Immature natural killer cell (primary cell): ENCODE measurements at places on chromosomes 7 and 10.

DNA sequence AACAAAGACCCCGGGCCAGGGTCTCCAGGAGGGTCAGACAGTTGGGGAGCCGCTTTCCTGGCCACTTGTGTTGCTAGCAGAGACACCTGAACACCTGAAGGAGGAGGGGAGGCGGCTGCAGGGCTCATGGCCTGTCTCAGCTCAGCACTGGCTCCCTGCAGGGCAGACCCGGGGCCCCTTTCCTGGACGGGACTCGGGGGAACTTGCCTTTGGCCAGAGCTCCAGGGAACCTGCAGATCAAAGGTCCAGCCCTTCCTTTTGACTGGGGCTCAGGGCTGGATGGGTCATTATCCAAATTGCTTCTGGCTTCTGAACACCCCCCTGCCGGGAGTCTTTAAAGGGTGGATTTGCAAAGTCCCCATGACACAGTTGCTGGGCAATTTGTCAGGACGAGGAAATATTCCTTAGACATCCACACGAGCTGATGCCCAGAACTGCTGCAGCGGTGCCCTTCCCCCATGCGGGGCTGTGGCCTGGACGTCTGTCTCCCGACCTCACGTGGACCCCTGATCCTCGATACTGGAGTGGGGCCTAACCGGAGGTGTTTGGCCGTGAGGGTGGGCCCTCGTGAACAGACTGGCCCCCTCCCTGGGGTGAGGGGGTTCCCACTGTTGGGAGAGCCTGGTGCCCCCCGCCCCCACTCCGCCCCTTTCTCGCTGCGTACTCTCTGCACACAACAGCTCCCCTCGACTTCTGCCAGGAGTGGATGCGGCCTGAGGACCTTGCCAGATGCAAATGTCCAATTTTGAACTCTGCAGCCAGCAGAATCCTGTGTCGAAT is 194.3 kb downstream of the ELFN1 start:
- no peak for DNase-seq

DNA sequence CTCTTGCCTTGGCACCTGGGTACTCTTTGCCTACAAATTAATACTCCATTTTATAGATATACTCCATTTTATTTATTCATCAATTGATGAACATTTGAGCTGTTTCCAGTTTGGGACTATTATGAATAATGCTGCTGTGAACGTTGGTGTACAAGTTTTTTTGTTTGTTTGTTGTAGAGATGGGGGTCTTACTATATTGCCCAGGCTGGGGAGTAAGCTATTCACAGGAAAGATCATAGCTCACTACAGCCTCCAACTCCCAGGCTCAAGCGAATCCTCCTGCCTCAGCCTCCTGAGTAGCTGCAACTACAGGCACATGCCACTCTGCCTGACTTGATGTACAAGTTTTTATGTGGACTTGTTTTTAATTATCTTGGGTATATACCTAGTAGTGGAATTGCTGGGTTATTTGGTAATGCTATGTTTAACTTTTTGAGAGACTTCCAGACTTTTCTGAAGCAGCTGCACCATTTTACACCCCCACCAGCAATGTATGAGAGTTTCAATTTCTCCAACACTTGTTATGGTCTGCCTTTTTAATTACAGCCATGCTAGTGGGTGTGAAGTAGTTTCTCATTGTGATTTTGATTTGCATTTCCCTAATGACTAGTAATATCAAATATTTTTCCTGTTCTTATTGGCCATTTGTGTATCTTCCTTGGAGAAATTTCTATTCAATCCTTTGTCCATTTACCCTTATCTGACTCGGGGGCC is 15.9 kb downstream of the WBP1L start:
- DNase-seq: no peak

DNA sequence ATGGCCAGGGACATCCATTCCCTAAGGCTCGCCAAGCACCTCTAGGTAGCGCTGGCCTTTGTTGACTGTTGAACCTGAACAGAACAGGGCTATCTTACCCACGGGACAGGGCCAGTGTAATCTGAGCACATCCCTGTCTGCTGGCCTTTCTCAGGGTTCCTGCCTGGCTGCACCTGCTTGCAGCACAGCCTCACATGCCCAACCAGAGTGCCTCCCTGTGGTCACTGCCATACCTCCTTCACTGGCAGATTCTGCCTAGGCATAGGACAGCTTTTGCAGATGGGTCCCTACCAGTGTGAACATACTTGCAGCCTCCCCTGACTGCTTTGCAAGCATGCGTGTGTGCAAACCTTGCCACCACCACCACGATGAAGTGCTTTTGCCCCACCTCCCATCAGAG is 15.8 kb upstream of the LIPN start:
- DNase-seq: no peak

GRCh38 chr7:129162732-129163131 is 18.2 kb downstream of the TSPAN33 start:
- DNase-seq: no peak

DNA sequence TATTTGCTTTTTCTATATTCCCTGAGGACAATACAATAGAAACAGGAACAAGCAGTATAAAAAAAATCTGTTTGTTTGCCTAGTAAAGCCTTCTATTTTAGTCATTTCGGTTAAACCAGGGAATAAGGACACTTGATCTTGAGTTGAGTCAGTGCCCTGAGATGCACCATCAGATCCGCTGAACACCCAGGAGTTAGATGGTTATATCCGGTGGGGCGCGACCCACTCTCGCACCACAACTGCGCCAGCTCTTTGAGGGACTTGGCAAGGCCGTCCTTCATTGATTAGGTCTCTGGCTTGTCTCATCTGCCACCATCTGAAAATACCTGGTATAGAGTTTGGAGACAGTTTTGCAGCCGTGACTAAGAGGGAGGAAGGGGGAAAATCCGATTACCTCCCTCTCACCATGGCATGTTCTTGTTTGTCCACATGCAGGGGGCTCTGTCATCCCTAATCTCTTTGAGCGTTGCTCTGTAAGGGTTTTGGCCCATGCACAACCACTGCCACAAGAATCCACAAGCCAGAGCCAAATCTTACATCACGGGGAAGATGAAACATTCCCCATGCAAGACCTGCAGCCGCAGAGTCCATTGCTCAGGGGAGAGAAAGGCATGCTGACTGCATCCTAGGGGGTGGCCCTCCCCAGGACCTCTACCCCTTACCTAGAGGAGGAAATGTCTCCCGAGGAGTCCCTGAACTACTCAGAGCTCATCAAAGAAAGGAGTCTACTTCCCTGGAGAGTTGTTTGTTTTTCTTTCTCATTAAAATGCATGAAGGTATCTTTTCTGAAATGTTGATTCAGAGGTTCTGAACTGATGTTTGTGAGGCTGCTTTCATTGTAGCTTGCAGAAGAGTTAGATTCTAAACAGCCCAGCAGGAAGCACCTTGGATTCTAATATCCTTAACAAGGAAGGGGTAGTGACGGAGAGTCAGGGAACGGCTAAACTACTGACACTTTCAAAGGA is 101.6 kb upstream of the FAM171A1 start:
- no peak for DNase-seq

GRCh38 chr7:157470017-157470322 is 133.2 kb downstream of the DNAJB6 start:
- DNase-seq: no peak

- no peak for DNase-seq
Observed at GRCh38 chr7:45511721-45512597, 62.2 kb upstream of the ADCY1 start.

- DNase-seq: no peak
Observed at GRCh38 chr7:70654979-70655378, 477.0 kb upstream of the GALNT17 start.

GRCh38 chr7:150890853-150891584 is 38.7 kb downstream of the AOC1 start:
- no peak for DNase-seq

- no peak for DNase-seq
Observed at GRCh38 chr7:141541375-141541774, 9.8 kb upstream of the AGK start.

DNA sequence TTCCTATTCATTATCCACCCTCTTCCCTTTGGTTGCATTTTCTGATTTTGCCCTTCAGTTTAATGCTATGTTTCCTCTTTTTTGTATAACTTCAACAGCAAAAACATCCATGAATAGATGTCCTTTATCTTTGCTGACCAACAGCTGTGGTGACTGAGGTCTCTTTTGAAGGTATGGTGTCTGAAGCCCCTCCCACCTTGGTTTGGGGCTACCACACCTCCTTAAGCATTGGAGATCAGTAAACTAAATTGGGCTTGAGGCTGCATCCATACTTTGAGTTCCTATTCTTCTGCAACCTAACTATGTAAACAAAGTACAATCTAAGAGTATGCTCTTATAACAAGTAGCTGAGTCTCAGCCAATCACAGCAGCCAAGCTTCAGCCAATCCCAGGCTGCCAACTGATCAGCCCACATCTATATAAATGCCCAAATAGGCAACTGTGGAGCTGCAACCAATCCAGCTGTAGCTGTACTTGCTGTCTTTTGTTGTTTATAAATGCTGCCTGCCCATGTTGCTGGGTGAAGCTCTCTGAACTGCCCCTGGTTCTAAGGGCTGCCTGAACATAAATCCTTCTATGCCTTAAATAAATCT is 69.4 kb upstream of the PDLIM1 start:
- DNase-seq: no peak

- no peak for DNase-seq
Observed at GRCh38 chr7:134449680-134450079, 9.2 kb downstream of the AKR1B1 start.

- no peak for DNase-seq
Observed at GRCh38 chr10:89853781-89854191, 152.4 kb downstream of the KIF20B start.

DNA sequence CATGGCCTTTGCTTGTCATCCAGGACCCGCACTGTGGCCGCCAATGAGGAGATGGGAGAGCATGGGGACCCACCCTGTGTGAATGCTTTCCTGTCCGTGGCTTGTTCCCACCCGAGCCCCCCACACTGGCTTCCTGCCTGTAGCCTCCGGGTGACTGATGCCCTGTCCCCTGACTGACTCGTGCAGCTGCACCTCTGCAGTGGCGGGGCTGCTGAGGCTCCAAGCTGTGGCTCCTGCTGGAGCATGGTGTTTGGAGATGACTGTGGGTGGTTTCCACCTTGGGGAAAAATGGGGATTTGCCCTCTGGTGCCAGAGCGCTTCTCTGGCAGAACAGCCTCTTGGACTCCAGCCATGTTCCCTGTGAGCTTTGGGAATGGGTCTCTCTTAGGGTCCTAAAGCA is 2.1 kb downstream of the CAMK1D start:
- no peak for DNase-seq

DNA sequence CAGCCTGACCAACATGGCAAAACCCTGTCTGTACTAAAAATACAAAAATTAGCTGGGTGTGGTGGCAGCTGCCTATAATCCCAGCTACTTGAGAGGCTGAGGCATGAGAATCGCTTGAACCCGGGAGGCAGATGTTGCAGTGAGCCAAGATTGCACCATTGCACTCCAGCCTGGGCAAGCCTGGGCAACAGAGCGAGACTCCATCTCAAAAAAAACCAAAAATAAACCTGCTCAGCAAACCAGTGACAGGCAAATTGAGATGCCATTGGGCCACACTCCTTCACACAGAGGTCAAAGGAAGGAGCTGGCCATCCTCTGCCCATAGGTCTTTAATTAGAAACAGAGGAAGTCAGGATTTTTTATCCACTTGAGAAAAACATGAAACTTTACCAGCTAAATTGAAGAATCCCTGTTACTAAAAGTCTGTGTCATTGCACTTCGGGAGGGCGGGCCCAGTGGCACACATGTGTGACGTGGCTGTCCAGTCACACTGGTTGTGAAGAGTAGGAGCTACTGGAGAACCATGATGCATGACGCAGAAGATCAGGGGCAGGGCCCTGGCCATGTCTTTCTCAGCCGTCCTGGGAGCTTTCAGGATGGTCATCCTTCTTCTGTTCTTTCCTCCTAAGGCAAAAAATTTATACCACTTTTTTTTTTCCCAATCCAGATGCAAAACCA is 118.3 kb upstream of the ZNF438 start:
- no peak for DNase-seq

- no peak for DNase-seq
Observed at GRCh38 chr7:99011706-99012404, 132.1 kb downstream of the SMURF1 start.

GRCh38 chr7:128740996-128741395 is 1.8 kb downstream of the CALU start:
- DNase-seq: no peak

GRCh38 chr7:79453558-79454360 is at the start of gene MAGI2:
MAGI2 (minus strand) TSS chr7:79453667; CDS start chr7:79453320, 347 bp downstream.
- DNase-seq: no peak

- no peak for DNase-seq
Observed at GRCh38 chr7:50308532-50309385, 4.2 kb downstream of the IKZF1 start.

DNA sequence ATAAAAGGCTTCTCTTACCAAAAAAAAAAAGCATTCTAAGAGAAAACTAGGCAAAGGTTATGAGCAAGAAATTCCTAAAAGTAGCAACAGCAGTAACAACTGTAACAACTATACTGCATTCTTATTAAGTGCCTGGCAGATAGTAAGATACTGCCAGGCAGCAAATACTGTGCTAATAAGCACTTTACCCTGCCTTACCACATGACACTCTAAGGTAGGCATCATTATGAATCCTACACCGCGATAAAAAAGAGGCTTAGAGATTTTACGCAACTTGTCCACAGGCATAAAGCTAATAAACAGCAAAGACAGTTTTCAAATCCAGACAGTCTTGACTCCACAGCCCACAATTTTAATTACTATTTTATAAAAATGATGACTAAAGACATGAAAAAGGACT is 83.2 kb downstream of the USP6NL start:
- no peak for DNase-seq
